ENCODE measurements at places on chromosomes 2 and 18. TPM values are rescaled to one million over a fixed set of nuclear protein-coding genes. Genes with fewer than 3 reads are reported as not detected.

Gene LHCGR
- total RNA-seq, result not detected

Gene CELF4
- total RNA-seq, result not detected

Gene ACTG2
- 3.5 TPM for total RNA-seq

Gene DLX2
- total RNA-seq, result not detected

Gene SERPINB2
- 1.4 TPM for total RNA-seq

Gene CDKL4
- 0.32 TPM for total RNA-seq

Gene TWIST2
- total RNA-seq, result 63.5 TPM

Gene PAPOLG
- 13.4 TPM for total RNA-seq

Gene SCYGR4
- total RNA-seq, result not detected

Gene APOB
- not detected for total RNA-seq

Gene SKA1
- total RNA-seq, result 3.7 TPM

Gene PLEK
- total RNA-seq, result not detected

Gene GRHL1
- 0.65 TPM for total RNA-seq

Gene FAM161A
- total RNA-seq, result 1.8 TPM

Gene CPO
- total RNA-seq, result not detected

Gene LIMS2
- 1.3 TPM for total RNA-seq

Gene AFTPH
- 16.8 TPM for total RNA-seq

Gene CLEC4F
- total RNA-seq, result not detected

Gene CHRND
- not detected for total RNA-seq

Data from epithelial cell of alveolus of lung (primary cell).